Activated gamma-delta T cell treated with anti-CD3 and anti-CD28 coated beads, Interleukin-2, amount 50 U/mL, for 16 hours (primary cell): ENCODE measurements at places on chromosomes 2 and 18.

DNA sequence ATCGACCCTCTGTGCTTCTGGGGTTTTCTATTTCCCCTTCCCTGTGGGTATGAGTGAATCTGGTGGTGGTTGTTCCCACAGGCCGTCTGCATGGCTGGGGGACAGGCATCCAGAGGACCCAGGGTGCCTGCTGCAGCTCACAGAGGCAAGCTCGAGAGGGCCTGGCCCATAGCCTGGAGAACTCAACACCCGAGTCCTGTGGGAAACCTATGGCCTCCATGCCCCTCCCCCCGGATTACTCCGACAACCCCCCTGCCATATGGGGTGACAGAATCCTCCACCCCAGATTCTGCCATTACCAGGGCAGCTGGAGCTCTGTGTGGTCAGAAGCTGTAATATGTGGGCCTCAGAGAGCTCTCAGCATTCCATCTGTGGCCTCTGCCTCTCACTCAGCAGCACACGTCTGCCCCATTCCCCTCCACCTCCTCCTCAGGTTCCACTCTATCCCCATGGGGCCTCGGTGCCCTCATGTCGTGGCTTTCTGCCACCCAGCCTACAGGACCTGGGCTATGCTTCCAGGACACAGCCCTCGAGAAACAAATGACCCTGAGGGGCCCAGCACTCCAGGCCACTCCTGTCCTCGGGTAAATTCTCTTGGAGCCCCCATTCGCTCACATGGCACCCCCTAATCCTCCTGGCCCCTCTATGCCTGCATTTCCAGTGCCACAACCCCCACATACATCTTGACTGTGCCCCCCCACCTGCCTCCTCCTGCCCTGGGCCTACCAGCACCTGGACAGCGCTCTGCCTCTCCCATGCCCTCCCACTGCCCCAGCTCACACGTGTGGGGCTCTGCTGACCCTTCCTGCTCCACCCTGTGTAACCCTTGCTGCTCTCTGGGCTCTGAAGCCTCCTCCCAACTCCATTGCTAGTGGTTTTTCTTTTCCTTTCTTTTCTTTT, 3.6 kb downstream of the MZT2A start:
- DNase-seq = no peak

- no peak for DNase-seq
These were observed 104.4 kb upstream of the SOX11 start for GRCh38 chr2:5587766-5588165.

DNA sequence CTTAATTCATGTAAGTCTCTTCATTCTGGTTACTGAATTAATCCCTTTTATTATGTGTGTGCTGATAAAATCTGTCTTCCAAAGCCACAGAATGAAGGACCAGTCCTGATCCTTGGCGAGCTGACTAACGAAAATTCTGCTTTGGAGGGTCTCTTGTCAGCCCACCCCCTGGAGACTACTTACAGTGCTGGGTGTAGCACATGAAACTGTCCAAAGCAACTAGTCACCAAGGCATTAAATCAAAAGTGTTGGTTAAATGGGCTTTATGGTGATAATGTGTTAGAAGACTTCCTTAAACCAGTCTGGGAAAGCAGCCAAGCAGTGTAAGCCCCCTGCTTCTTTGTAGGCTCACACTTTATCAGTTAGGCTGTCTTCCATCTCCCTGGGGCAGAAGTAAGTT, 420.2 kb downstream of the SUCLG1 start:
- no peak for DNase-seq

- DNase-seq = no peak
These were observed 46.5 kb downstream of the DPP10 start for GRCh38 chr2:114488841-114489530.

- no peak for DNase-seq
These were observed at the start of gene MYO3B for GRCh38 chr2:170177950-170178781. Gene MYO3B (plus strand): TSS chr2:170178147. CDS start chr2:170178288, 141 bp downstream.

- DNase-seq = no peak
These were observed 134.5 kb downstream of the LRRTM1 start for GRCh38 chr2:80169811-80170594.

- no peak for DNase-seq
These were observed 97.4 kb downstream of the STK39 start for GRCh38 chr2:168149986-168150385.

DNA sequence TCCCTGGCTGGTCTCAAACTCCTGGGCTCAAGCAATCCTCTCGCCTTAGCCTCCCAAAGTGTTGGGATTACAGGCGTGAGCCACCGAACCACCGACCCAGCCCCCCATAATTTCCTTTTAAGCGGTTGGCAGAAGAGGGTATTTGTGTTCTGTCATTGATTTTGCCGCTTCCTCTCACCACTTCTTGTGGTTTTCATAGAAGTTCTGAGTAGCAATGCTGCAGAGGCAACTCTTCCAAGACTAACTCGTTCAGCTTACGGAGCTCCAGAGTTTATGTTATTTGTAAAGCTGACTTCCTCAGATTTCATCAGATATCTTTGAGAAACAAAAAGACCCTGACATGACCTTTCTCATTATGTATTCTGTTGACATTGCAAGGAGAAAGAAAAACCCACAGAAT, 261.4 kb upstream of the KCNJ3 start:
- DNase-seq = no peak

DNA sequence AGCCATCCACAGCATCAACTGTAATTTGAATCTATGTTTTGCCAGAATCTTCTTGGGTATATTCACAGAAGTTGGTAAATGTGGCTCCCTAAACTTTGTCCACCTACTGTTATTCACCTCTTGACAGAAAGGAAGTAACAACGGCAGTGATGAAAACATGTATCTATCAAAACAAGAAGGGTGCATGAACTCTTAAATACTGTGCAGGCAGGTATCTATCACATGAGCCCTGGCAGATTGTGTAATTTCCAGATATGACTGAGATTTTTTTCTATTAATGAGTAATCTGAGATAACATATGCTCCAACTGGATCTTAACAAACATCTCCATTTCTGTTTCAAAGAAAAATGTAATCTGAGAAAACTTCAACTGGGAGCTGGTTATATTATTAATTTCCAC, 36.6 kb downstream of the SFT2D3 start:
- DNase-seq = no peak

DNA sequence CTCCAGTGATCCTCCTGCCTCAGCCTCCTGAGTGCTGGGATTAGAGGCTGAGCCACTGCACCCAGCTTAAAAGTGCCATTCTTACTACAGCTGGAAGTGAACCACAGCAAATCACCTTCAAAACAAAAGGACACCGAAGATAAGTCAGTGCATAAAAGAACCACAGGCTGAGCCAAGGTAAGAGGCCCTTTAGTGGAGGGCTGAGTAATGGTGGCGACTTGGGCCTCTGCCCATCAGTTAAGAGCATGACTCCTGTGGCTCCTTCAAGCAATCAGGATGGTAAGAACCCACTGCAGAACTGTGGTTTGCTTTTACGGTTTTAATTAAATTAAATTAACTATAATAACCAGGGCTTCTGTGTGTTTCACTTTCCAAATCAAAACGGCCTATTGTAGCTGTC, 75.1 kb downstream of the CTAGE1 start:
- peak; percentile 52 for DNase-seq

GRCh38 chr2:28277466-28277865, 115.2 kb upstream of the FOSL2 start:
- DNase-seq = no peak

GRCh38 chr2:215619022-215619958, 183.4 kb upstream of the FN1 start:
- no peak for DNase-seq

DNA sequence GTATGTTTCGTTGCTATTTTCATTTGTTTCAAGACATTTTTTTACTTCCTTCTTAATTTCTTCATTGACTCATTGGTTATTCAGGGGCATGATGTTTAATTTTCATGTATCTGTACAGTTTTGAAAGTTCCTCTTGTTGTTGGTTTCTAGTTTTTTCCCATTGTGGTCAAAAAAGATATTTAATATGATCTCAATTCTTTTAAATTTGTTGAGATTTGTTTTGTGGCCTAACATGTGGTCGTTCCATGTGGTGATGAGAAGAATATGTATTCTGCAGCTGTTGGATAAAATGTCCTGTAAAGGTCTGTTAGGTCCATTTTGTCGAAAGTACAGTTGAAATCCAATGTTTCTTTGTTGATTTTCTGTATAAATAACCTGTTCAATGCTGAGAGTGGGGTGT, 110.3 kb upstream of the MAP4K4 start:
- no peak for DNase-seq

DNA sequence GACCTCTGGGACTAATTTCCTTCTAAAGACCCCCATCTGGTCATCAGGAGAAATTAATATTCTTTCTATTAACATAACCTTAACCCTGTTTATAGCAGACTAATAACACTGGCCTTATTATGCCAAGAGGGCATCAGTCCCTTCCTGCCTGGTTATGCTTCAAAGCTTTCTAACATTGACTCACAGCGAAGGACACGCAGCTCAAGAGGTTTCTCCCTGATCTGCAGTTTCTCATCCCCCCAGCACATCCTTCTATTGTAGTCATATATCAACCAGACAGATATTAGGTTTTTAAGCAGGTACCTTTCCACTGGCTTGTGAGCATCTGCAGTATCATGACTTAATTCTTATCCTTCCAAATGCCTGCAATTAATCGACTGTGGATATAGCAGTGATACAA, 100.0 kb upstream of the CXCR4 start:
- DNase-seq = no peak

DNA sequence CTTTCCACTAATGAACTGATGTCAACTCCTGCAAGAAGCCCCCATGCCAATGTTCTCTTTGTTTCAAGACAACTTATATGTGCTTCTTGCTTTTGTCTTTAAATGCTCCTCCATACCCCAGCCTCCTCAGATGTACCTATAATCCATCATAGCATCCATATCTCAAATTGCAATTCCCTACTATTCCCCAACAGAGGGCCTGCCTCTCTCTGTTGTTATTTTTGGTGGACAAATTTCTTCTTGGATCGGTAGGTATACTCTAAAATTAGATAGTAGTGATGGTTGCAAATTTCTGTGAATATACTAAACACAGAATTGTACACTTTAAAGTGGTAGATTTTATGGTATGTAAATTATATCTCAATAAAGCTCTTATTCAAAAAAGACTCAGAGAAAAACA, 820.1 kb downstream of the METTL4 start:
- DNase-seq = no peak

DNA sequence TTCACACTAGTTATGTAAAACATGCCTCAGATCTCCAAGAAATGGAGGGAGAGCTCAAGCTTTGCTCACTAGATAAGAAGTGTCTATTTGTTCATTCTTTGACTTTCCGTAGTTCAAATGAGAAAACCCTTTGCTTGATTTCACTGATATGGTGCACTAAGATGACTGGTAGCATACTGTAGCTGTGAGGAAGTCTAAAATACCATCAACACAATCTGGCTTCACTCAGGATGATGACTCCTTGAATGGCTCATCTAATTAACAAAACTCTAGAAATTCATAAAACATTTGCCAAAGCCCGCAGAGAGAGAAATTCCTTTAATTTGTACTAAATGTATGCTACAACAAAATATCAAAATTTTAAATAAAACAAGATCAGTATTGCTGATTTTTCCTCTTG, 152.8 kb upstream of the STK17B start:
- no peak for DNase-seq

- DNase-seq = no peak
These were observed 106.4 kb downstream of the KCNH7 start for GRCh38 chr2:162731917-162732804.
